ENCODE measurements at places on chromosomes 4 and X.

- DNase-seq = no peak
Measured at GRCh38 chr4:8285143-8285975, 15.8 kb downstream of the HTRA3 start.

DNA sequence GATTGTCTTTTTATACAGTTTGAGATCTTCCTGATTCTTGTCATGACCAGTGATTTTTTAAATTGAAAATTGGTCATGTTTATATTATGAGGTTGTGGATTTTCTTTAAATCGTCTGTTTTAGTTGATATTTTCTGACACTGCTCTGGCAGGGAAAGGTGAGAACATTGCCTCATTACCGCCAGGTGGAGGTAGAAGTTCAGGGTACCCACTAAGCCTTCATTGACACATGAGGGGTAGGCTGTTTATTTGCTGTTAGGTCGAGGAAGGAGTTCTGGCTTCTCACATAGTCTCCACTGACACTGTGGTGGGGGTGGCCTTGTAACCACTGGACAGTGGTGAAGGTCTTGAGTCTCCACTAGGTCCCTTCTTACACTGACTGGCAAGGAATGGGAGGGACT lies 117.6 kb upstream of the GPR101 start:
- no peak for DNase-seq

GRCh38 chrX:120308959-120309872 lies 2.0 kb downstream of the TMEM255A start:
- DNase-seq = no peak

GRCh38 chrX:12089740-12090139 lies 48.5 kb upstream of the FRMPD4 start:
- no peak for DNase-seq

- DNase-seq = no peak
Measured at GRCh38 chr4:90960840-90961239, 833.6 kb downstream of the CCSER1 start.

DNA sequence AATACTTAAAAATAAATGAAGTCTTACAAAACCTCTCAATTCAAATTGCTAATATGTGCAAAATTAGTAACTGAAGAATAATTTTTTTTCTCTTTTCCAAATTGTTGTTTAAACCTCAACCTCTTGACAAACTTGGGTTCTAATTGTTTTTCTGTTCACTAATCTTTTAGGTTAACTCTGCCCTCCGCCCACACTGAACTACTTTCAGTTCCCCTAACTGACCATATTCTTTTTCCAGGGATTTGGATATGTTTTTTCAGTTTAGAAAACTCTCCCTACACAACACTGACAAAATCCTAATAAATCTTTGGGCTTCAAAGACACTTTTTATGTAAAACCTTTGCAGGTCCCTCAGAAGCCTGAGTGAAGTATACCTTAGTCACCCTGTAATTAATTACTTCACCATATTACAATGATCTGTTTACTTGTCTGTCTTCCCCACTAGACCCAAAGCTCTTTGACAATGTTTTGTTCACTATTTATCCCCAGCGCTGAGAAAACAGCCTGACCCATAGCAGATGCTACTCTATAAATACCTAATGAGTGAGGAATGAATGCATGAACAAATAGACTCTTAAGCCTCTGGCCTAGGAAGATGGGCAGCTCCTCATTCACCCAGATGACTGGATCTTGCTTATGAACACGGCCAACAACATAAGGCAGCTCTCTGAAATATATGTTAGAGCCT lies 134.9 kb downstream of the MAML3 start:
- no peak for DNase-seq

- no peak for DNase-seq
Measured at GRCh38 chr4:53234669-53235068, 131.2 kb downstream of the SCFD2 start.

GRCh38 chr4:170391066-170391740 lies 301.4 kb upstream of the AADAT start:
- peak; percentile 94 for DNase-seq

DNA sequence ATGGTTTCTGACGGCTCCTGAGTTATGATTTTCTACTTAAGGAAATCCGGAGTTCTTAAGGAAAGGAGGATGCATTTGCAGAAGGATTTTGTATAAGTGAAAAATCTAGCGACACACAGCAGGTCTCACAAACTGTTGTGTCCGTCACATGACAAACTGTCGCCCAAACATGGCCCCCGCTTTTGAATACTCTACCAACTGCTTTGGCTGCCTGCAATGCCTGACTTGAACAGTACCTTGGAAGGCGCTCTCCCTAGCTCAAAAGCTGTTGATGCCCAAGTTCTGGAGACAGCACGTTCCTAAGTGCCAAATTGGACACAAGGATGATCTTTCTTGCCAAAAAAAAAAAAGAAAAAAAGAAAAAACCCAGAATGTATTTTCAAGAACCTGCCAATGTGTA lies 103.2 kb downstream of the ENPP6 start:
- DNase-seq = no peak

DNA sequence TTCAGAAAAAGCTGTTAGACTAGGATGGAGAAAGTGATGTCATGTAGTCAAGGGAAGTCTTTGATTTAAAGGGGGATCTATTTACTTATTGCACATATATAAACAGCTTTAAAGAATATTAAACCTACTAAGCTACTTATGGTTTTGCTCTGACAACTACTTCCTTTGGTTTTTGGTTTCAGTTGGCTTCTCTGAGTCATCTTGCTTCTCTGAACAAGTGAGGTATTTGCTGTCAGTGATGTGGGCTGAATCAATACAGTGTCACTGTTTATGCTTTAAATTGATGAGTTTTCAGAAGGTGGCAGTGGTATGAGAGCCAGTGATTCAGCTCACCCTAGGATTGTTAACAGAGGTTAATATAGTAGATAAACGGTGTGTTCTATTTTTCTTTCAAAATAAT lies 75.1 kb downstream of the CEP44 start:
- peak; percentile 67 for DNase-seq

- DNase-seq = peak; percentile 32
Measured at GRCh38 chr4:72567821-72568675, 973 bp downstream of the ADAMTS3 start.

GRCh38 chr4:155761047-155761446 lies 2.2 kb downstream of the GUCY1B1 start:
- DNase-seq = no peak

- DNase-seq = no peak
Measured at GRCh38 chr4:176210101-176210500, 14.7 kb upstream of the SPATA4 start.

DNA sequence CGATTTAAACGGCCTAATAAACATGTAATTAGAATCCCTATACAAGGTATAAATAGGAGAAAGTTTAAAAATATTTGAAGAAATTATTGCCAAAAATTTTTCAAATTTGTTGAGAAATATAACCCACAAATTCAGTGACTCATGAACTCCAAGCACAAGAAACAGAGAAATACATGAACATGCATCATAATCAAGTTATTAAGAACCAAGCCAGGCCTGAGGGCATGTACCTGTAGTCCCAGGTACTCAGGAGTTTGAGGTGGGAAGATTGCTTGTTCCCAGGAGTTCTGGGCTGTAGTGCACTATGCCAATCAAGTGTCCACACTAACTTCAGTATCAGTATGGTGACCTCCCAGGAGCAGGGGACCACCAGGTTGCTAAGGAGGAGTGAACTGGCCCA lies 341.9 kb downstream of the CAMK2D start:
- DNase-seq = no peak

- peak; percentile 84 for DNase-seq
Measured at GRCh38 chrX:16114611-16115010, 8.8 kb upstream of the GRPR start.

DNA sequence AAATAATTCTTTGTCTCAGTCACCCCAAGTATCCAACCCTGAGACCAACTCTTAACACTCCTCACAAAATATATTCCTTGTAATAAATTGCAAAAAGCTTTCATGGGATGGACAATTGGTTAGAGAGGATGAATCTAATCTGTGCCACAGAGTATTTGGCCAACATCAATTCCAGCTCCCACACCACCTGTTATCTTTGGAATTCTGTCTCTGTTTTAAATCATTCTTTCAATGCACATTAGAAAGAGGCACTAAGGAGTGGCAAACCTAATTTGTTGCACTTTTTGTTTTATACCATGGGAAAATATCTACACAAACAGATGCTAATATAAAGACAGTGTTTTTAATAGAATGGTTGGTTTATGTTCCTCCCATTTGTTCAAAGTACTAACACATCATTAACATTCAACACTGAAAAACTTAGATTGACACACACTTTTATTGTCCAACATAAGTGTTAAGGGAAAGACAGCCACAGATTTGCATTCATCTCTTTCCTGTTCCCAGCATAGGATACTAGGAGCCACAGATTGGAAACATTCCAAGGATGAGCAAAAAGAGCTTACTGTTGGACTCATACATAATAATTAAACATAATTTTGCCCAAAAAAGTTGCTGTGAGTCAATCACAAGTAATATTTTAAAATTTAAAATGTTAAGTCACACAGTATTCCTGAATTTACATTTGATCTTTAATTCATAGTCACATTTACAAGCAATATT lies 116.4 kb downstream of the PPA2 start:
- no peak for DNase-seq

DNA sequence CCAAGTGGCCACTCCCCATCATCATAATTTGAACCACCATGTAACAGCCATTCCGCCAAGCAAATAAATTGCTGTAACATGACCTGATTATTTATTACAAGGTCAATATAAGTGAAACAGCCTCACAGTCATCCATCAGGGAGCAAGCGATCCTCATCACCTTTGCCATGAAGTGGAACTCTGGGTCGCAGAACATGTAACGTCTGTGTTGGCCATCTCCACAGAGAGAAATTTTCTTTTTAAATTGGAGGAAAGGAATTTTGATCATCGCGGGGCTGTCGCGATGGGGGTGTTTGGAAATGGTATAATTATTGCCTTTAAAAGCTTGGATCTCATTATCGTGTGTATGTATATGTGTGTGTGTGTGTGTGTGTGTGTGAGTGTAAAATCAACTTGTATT lies 90.2 kb downstream of the SHOX start:
- no peak for DNase-seq

- no peak for DNase-seq
Measured at GRCh38 chr4:172173206-172173605, 360.0 kb downstream of the GALNTL6 start.

GRCh38 chr4:115671581-115671980 lies 558.2 kb upstream of the NDST4 start:
- no peak for DNase-seq

DNA sequence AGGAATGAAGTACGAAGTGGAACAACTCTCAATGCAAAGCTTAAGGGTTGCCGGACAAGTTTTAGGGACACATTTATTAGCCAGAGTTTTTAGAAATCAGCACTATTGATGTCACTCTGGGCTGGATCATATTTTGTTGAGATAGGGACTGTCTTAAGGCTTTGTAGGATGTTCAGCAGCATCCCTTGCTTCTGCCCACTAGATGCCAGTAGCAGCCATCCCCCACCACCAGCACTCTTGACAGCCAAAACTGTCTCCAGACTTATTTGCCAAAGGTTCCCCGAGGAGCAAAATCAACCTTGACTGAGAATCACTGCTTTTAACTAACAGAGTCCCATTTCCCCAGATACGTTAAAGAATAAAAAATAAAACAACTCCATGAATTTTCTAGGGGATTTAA lies 1497.3 kb downstream of the STIM2 start:
- no peak for DNase-seq

DNA sequence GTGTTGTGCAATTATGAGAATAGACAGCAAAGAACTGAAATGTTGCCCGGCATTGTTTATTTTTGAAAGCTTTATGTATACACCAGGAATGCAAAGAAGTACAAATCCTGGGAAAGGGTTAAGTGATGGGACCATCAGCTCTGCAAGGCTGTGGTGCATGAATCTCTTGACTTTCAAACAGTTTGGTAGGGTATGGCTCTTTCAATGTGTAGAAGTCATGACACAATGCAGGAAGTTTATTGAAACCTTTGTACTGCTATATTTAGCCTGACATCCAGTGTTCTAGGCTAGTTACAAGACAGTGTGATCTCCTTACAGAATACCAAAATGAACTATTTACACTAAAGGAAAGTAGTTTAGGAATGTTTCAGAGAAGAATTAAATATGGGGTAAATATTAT lies 206.8 kb upstream of the HAND2 start:
- no peak for DNase-seq

DNA sequence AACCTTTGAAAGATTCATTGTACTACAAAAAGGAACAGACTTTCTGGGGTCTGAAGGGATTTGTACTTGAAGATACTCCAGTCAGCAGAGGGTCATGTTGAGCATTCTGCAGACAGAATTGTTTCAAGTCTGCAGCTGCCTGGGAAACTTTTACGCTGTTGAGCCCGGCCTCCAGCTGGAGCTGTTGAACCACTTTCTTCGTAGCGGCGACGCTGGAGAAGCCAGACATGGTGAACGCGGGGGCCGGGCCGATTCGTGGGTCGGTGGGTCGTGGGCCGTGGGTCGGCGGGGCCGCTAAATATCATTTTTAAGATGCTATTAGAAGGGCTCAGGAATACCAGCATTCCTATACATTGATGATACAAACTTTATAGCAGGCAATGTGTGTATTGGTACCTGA lies 12.0 kb upstream of the RTL9 start:
- DNase-seq = no peak

DNA sequence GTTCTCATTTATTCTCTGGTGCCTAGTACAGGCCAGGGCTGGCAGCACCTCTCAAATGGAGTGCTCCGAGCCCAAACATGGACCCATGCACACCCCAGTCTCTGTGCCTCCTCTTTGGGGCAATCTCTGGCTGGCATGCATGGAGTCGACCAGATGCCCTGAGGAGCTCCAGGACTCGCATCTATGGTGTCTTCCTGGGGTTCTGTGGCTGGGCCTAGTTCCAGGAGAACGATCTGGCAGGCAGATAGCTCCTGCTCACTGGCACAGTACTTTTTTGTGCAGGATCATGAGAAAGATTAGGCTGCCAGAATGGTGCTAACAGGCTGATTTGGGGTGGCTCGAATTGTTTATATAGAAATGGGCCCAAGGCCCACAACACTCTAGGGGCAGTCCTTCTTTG lies 72.0 kb upstream of the PJA1 start:
- DNase-seq = no peak

DNA sequence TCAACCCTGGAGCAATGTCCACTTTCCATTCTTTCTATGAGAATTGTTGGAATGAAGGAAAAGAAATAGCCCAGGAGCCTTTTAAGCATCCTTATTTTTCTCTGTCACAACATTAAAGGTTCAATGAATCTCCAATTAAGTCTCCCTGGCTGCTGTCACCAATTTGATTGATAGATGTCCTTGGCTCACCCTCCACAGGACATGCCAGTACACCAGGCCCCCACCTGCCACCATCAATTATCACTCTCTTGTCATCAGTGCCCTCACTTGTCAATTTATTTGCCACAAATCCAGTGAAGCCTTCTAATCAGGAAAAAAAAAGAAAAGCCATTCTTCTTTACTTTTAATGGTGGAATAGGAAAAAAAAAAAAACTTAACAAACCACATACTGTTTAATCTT lies 453.6 kb downstream of the CENPC start:
- DNase-seq = no peak

DNA sequence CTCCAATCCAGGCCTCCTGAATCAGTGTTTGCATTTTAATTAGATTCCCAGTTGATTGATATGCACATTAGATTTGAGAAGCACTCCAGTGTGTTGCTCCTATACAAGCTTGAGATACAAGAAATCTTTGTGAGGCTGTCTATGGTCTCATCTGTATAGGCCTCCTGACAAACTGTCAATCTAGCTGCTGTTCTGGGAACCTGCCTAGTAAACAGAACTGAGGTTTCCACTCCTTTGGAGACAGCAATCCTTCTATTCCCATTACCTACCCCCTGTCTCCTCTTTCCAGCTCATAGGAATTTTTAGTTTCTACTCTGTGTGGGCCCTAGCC lies 306.1 kb upstream of the EMCN start:
- DNase-seq = no peak
